ENCODE measurements at places on chromosomes 5 and 9. TPM values are rescaled to one million over a fixed set of nuclear protein-coding genes. Genes with fewer than 3 reads are reported as not detected.

GRCh38 chr5:64682608-64683007 is 7.7 kb upstream of the SHISAL2B start:
- ATAC-seq, result no peak

- no peak for ATAC-seq
Measured at GRCh38 chr5:106116682-106117081, 1554.1 kb downstream of the EFNA5 start.

DNA sequence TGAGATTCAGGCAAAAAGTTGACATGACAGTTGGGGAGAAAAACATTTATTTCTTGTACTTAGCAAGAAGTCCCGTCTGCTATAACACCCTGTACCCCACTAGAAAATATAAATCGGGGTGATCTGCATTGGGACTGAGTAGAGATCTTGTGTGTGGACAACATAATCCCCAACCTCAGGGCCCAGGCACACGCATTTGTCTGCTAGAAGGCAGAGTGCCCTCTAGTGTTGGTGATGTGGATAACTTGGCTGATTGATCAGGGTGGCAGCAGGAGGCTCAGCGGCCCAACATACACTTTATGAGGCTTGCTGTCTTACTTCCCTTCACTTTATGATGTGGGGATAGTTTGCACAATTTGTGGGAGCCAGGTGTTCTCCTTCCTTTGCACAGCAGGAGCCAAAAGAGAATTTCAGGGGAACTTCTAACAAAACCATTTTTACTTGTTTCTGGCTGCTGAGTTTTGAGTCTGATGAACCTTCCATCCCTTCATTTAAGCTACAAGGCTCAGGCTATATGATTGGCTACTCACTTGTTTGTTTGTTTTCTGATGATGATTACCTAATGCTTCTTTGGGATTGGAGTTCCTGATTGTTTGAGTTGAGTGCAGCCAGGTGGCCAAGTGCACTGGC is 263.2 kb downstream of the DMAC1 start:
- ATAC-seq, result no peak

- no peak for ATAC-seq
Measured at GRCh38 chr9:70590315-70590677, 175.8 kb upstream of the KLF9 start.

Gene NKD2
- total RNA-seq, result 6.1 TPM

Gene RMRP
- total RNA-seq, result 3,605 TPM

DNA sequence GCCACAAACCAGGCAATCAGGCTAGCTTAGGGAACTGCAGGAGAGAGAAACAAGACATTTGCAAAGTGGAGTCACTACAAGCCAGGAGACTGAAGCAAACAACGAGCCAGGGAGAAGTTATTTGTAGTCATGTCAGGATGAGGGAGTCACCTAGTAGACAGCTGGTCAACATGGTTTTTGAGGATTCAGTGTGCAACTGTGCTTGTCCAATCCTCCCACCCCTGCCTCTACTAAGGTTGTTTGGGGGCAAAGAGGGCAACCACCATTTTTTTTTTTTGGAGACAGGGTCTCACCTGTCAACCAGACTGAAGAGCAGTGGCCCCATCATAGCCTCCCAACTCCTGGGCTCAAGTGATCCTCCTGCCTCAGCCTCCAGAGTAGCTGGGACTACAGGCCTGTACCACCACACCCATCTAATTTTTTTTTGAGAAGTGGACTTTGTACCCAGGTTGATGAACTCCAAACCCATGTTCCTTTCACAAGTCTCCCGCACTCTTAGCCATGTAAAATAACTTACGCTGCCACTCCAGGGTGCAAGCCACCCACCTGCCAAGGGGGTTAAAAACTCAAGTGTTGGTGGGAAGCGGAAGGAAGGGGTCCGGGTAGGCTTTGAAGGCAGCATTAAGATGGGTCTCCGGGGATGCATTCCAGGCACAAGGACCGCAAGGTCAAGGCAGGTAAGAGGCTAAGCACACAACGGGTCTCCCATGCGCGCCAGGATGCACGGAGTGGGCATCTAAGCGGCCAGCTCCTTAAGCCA is 995 bp downstream of the RPL35 start:
- no peak for ATAC-seq

Gene RASEF
- total RNA-seq, result 0.72 TPM

- ATAC-seq, result no peak
Measured at GRCh38 chr9:135155396-135155795, 67.9 kb downstream of the OLFM1 start.

- ATAC-seq, result no peak
Measured at GRCh38 chr5:24162343-24162742, 482.4 kb downstream of the CDH10 start.

Gene VLDLR
- total RNA-seq, result 21.1 TPM

Gene TAF11L5
- total RNA-seq, result not detected

Gene ESM1
- not detected for total RNA-seq

Gene DDX4
- total RNA-seq, result not detected

Gene GABBR2
- not detected for total RNA-seq

Gene ZNF366
- total RNA-seq, result 6.5 TPM

Gene ARHGEF28
- total RNA-seq, result 23.4 TPM

DNA sequence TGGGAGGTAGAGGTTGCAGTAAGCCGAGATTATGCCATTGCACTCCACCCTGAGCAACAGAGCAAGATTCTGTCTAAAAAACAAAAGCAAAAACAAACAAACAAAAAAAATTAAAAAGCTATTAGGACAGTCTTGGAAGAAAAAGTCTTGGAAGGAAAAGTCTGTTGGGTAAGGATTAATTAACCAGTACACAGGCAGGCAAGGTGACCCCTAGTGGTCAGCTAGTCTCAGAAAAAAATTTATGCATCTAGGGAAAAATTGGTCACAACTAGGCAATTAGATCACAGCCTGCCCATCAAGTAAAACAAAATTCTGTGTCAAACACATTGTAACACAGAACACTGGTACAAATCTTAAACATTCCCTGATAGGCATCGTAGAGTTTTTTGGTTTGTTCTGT is 6.7 kb upstream of the ANKRD18B start:
- ATAC-seq, result no peak

GRCh38 chr5:160371294-160371693 is 868 bp upstream of the C1QTNF2 start:
- ATAC-seq, result no peak

GRCh38 chr5:116575326-116576052 is 866 bp upstream of the SEMA6A start:
- no peak for ATAC-seq

Gene EXD3
- total RNA-seq, result 14.9 TPM

- no peak for ATAC-seq
Measured at GRCh38 chr9:111582888-111583287, 16.6 kb downstream of the PTGR1 start.

DNA sequence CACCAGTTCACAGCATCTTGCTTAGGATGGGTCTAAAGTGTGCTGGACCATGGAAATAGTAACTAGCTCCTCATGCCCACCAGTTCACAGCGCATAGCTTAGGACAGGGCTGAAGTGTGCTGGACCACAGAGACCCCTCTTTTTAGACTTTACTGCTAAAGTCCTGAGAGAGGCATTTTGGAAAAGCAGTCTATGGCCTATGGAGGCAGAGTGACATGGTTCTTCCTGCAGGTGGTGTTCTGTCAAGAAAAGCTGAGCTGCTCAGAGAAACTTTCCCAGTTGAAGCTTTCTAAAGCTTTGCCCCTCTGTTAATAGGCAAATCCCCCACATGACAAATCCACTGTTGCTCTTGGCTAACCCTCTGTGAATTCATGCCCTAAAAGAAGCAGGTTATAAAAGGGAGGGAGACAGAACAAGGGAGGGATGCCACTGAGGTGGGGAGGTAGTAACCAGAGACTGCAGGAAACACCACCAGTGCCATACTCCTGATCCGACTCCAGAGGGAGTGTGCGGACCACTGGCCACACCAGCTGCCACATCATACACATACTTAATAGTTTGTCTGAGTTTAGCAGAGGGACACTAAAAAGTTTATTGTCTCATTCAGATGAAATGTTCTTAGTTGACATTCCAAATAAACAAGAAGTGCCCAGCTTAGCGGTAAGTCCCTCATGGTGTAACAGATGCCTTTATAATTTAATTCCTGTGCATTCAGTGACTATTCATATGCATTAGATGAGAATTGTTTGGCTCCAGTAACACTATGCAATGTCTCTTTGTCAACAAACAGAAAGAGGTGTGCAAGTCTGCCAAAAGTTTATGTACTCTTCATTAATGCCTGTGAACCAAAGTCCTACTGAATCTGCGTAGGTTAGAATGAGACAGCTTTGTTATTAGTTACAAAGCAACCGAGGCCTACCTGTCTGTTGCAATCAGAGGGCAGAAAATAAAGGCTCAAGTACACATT is 236.2 kb upstream of the NFIL3 start:
- no peak for ATAC-seq

GRCh38 chr5:81226286-81226685 is 6.8 kb upstream of the CKMT2 start:
- ATAC-seq, result no peak

DNA sequence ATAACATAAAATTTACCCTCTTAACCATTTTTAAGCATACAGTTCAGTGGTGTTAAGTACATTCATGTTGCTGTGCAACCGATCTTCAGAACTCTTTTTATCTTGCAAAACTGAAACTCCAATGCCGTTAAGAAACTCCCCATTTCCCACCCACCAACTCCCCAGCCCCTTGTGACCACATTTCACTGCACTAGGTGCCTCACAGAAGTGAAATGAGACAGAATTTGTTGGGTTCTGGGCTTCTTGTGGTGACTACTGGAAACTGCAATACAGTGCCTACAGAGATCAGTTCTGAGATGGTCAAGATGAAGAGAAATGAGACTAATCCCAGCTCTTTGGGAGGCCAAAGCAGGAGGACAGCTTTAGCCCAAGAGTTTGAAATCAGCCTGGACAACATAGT is 202.1 kb upstream of the SLC30A5 start:
- no peak for ATAC-seq

DNA sequence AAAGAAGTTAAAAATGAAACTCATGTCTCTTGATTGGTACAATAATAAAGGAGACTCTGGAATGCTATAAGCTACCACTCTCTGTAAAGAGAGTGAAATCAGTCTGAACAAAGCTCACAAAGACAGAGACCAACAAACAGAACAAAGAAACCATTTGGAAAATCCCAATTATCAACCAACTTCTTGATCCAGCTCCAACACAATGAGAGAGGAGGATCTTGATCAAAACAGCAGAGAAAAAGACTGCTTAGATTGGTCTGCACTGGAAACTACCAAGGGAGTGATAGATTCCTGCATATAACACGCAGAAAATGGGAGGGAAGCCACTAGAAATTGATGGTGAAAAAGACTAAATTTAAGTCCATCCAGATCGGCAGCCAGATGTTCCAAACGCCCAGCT is 23.1 kb upstream of the RNF38 start:
- ATAC-seq, result no peak

DNA sequence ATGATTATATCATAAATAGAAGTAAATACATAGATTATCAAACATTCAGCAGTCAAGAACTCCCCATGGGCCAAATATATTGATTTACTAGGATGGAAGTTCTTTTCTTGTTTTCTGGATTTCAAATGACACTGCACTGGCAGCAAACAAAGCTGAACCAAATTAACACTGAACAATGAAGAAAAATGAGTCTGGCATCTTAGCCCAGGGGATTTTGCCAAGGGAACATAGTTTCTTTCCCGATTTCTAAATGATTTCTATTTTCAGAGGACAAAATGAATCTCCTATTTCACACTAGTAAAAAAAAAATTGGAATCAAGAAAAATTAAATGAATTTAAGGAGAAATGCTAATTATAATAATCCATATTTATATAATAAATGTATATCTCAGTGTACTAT is 116.9 kb upstream of the FAM174A start:
- ATAC-seq, result no peak

Gene SLCO4C1
- not detected for total RNA-seq

Gene STOM
- total RNA-seq, result 293 TPM

GRCh38 chr9:5562806-5563416 is 52.6 kb downstream of the PDCD1LG2 start:
- ATAC-seq, result no peak

GRCh38 chr5:38925154-38925925 is 79.5 kb downstream of the OSMR start:
- ATAC-seq, result no peak

Gene MXD3
- total RNA-seq, result 5.6 TPM

Gene GPBP1
- 42.0 TPM for total RNA-seq

Gene CAVIN4
- 1.3 TPM for total RNA-seq

Gene DMRT3
- total RNA-seq, result not detected

Gene SLC6A19
- total RNA-seq, result not detected

Gene SCGB3A2
- total RNA-seq, result not detected

Gene AK1
- 46.7 TPM for total RNA-seq

Gene PCDHB11
- total RNA-seq, result 3.1 TPM

Gene ANAPC2
- 11.9 TPM for total RNA-seq

DNA sequence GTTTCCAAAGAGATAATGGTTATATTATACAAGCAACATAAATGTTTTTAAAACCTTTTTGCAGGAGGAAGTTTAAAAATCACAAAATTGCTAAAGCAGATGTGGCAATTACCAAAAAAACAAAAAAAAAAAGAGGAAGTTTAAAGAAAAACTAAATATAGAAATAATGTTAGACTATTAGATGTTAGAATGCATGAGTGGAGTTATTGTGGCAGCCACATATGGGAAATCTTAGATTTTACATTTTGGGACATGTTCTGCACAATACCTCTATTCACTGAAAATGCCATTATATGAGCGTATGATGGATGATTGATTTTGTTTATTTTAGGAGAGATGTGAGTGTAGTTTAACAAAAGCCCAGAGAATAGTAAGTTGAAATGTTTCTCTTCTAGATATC is 31.2 kb upstream of the DTWD2 start:
- ATAC-seq, result no peak

Gene HTR1A
- not detected for total RNA-seq

Gene CCDC192
- total RNA-seq, result 0.94 TPM

- no peak for ATAC-seq
Measured at GRCh38 chr5:84724683-84725082, 340.0 kb upstream of the EDIL3 start.

DNA sequence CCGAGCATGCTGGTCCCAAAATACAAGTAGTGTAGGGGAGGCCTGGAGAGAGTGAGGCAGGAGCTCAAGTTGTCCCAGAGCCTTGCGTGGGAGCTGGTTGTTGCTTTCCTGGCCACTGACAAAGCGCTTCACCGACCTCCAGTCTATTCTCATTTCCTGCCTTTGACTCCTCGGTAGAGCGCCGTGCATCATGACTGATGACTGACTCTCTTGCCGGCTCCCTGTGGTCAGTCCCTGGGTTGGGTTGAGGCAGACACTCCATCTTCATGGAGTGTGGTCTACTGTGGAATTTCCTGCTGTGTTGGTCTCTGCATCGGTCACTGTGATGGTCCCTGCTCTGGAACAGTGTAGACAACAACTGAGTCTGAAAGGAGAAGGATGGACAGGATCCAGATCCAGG is 175.1 kb upstream of the S1PR3 start:
- no peak for ATAC-seq

Measured in gastroesophageal sphincter (tissue), 4 donors.